NK-92 treated with Interleukin-12 subunit alpha and Interleukin-12 subunit beta, amount 100 ng/mL, for 24 hours (cell line): ENCODE measurements at places on chromosomes 5 and 9.

DNA sequence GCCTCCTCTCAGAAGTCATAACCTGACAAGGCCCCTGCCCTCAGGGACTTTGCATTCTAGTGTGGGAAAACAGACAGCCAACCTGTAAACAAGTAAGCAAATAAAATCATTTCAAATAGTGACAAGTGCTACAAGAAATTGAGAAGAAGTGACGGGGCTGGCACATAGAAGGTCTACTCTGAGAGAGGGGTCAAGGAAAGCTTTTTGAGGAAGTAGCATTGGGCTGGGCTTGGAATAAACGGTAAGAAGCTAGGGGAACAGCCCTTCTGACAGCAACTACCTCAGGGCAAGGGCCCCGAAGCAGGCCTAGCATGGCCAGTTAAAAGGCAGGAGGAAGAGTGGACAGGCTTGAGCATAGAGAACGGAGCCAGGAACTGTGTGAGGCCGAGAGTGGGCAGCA is 4.8 kb upstream of the SLC2A8 start:
- no peak for DNase-seq

- DNase-seq: no peak
These were observed 898.5 kb upstream of the SEMA6A start for GRCh38 chr5:117473165-117473564.

- no peak for DNase-seq
These were observed 282.7 kb upstream of the POU5F2 start for GRCh38 chr5:94024101-94024500.

DNA sequence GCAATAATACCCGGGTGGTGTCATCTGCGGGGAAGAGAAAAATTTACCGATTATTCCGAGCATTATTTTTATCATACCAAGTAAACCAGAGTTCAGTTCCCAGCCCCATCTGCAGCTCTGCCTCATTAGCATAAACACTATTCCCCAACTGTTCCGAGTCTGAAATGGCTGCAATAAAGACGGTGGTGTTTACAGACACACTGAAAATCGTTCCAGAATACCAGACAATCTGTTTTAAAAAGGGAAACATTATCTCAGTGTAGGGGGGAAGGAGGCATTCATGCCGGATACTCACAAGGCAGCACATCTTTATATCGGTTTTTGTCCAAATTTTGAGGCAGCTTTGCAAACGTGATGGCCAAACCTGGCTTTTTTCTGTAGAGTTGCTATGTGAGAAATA is 70.3 kb upstream of the EPB41L4B start:
- no peak for DNase-seq

DNA sequence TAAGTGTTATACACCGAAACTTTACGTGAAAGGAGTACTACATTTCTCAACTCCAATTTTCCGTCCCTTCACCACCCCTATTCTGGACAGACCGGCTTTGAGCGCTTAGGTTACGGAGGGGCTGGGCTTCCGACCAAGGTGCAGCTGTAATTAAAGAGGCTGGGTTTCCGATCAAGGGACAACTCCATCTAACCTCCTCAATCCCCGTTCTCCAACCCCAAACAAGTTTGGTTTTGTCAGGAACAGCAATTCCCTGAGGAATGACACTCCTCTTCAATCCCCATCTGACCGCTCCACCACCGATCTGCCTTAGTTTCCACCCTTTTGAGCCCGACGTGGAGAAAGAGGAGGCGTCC is 577 bp downstream of the TUT7 start:
- no peak for DNase-seq

GRCh38 chr5:134100283-134101091 is 14.0 kb upstream of the TCF7 start:
- peak; percentile 80 for DNase-seq

DNA sequence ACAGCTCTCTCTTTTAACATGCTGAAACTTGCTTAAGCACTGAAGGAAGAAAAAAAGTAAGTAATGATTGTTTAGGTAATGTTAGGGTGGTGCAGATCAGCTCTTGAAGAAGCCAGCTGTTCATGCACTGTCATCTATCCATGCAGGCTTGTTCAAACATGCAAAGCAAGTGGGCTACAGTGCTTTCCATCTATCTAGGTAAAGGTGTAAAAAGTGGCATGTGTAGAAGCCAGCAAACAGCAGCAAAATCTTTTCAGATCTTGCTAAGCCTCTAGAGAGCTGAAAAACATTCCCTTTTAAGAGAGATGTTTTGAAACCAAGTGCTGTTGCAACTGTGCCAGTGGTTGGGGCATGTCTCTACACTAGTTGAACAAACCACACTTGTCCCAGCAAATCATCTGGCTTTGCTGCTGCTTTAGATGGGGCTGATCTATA is 214.4 kb downstream of the EFNA5 start:
- DNase-seq: no peak

DNA sequence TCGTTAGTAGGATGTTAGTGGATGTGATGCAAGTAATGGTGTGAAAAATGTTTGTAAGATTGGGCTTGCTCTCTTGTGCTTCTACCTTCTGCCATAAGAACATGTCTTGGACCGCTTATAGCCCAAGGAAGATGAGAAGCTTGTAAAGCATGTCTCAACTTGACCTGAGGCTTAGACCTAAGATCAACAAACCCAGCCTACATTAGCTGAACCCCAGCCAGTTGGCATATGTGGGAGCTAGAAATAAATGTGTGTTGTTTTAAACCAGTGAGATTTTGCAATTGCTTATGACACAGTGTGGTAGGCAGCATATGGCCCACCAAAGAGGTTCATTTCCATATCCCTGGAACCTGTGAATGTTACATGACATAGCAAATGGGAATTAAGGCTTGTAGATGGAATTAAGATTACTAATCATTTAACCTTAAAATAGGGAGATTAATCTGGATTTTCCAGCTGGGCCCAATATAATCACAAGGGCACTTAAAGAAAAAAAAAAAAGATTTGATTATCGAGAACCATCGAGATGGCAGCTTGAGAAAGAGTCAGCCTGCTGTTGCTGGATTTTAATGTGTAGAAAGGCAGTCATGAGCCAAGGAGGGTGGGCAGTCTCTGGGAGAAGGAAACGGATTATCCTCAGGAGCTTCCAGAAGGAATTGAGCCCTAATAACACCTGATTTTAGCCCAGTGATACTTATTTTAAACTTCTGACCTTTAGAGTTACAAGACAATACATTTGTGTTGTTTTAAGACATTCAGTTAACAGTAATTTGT is 27.3 kb upstream of the EDIL3 start:
- DNase-seq: no peak

DNA sequence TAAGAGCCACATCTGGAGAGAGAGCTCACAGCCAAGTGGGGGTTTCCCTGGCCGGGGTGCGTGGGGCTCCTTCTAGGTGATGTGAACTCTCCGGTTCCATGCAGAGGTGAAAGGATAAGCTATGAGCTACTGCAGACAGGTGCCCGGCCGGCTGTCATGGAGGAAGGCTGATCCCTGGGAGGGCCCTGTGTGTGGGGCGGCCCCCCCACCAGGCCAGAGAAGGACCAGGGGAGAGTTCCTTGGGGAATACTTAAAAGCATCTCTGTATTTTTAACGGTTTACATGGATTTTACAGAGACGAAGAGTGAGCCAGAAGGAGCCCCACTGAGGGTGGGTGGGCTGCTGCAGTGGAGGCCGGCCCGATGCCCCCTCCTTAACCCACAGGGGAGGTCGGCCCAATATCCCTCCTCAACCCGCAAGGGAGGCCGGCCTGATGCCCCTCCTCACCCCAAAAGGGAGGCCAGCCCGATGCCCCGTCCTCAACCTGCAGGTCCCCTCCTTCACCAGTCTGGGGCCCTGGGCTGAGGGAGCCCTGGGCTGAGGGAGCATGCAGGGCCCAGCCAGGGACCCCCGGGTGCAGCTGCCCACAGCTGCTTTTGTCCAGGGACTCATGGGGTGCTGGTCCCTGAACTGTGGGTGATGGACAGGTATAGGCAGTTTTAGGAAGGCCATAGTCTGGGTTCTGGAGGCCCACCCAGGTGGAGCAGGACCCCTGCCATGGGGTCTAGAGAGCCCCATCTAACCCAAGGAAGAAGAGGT is 31.9 kb downstream of the MRPL36 start:
- no peak for DNase-seq

DNA sequence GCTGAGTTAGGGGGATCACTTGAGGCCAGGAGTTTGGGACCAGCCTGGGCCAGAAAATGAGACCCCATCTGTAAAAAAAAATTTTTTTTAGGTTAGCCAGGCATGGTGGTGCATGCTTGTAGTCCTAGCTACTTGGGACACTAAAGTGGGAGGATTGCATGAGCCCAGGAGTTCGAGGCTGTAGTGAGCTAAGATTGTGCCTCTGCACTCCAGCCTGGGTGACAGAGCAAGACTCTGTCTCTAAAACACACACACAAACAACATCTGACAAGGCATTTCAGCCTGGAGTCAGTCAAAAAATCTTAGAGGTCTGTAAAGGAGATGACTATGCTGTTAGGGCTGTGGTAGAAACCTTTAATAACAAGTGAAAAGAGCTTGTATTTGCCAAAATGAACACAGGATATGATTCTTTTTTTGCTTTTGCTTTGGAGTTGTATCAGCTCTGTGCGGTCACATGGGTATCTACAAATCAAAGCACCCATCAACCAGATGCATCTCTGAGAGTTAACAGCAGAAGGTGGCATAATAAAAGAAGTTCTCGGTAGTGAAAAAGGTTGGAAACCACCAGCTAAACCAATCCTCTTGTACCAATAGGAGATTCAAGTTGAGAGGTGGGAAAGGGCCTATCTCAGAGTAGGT is 3.6 kb upstream of the PSMD5 start:
- DNase-seq: no peak

DNA sequence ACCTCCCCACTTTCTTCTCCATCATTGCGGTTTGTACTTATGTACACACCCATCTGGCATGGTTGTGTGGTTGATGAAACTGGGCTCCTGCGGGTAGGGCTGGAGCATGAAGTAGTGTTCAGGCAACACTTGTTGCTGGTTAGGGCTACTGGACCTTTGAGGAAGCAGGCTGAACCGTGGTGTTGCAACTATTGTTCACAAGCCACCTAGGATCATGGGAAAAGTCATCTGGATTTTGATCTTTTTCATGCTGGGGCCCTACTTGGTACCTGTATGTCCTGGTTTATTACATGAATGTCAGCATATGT is 40.1 kb upstream of the TIFAB start:
- no peak for DNase-seq

GRCh38 chr5:23684103-23684502 is 176.7 kb downstream of the PRDM9 start:
- DNase-seq: no peak

- DNase-seq: no peak
These were observed 8.8 kb upstream of the TRAF1 start for GRCh38 chr9:120935383-120935857.

- DNase-seq: no peak
These were observed 565.5 kb upstream of the TUSC1 start for GRCh38 chr9:26243726-26244125.

DNA sequence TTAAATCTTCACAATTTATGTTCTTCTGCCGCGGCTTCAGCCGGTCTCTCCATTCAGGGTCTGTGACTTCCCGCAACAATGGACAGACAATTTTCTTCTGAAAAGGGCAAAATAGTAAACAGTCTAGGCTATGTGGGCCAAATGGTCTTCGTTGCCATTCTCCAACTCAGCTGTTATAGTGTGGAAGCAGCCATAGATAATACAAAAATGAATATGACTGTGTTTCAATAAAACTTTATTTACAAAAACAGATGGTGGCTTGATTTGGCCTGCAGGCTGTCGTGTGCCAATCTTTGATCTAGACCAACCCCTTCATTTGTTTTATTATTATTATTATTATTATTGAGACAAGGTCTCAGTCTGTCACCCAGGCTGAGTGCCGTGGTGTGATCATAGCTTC is 28.1 kb downstream of the ATOX1 start:
- no peak for DNase-seq

DNA sequence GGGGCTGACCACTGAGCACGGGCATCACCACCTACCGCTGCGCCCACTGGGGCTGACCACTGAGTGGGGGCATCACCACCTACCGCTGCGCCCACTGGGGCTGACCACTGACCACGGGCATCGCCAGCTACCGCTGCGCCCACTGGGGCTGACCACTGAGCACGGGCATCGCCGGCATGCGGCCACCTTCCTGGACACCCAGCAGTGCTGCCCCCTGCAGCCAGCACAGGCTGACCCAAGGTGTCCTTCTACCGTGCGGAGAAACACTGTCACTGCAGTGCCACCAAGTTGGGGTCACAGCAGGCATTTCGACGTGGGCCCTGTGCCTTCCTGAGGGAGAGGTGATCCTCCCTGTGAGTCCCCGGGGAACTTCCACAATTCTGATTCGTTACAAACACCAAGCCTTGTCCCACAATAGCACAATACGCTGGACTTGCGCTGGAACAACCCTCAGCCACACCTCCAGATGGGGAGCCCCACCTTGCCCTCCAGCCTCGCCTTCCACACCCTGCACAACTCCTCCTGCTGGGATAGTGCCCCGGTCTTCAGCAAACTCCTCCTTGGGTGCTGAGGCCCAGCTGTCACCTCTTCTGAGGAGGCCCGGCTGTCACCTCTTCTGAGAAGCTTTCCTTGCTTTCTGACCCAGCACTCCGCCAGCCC is 90.3 kb upstream of the SARDH start:
- DNase-seq: no peak

- no peak for DNase-seq
These were observed 34.1 kb upstream of the FIBCD1 start for GRCh38 chr9:130972957-130973685.

DNA sequence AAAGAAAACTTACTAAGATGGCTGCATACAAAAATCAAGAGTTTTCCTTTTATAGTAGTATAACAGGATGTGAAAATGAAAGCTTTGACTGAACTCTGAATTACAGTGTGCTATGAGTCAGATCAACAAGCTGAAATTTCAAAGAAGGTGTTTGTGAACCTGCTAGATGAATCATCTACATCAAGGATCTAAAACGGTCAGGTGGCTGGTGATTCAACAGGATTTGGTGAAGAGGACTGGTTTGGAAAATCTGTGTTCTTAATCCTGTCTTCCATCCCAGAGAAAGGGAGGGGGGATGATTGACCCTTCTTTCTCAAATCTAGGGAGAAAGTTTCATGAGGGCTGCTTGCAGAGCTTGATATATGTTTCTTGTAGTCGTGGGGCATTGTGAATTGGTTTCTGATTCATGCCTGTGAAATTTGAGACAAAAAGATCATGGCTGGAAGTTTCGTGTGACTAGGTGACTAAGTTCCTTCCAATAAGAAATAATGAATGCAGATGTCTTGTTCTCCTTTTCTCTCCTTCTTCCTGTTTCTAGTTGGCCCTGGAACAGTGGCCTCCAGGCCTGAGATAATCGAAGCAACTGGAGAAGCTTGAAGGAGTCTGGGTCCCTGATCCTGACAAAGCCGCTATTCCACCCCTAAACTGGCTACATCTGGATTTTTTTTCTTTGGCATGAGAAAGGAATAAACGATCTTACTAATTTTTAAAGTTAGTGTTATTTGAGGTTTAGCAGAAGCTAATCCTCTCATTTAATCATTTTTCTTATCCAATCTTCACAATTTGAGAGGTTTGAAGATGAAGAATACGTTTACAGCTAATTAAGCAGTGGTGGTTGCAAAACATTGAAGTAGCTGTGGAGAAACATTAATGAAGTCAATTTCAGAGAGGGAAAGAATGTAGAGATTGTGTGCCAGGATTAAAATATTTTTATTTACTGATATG is 67.2 kb downstream of the MRPS30 start:
- peak; percentile 20 for DNase-seq

- DNase-seq: no peak
These were observed 77.1 kb downstream of the PPARGC1B start for GRCh38 chr5:149807176-149807575.
